ENCODE measurements at places on chromosomes 3 and 15.

- no peak for DNase-seq
These were observed 23.6 kb downstream of the UBE2E1 start for GRCh38 chr3:23829242-23829934.

- no peak for DNase-seq
These were observed 61.9 kb upstream of the NR2F2 start for GRCh38 chr15:96268442-96269204.

- DNase-seq, result no peak
These were observed 116.3 kb downstream of the CLSTN2 start for GRCh38 chr3:140051019-140051957.

GRCh38 chr3:126113238-126113555 is 29.3 kb upstream of the SLC41A3 start:
- no peak for DNase-seq

DNA sequence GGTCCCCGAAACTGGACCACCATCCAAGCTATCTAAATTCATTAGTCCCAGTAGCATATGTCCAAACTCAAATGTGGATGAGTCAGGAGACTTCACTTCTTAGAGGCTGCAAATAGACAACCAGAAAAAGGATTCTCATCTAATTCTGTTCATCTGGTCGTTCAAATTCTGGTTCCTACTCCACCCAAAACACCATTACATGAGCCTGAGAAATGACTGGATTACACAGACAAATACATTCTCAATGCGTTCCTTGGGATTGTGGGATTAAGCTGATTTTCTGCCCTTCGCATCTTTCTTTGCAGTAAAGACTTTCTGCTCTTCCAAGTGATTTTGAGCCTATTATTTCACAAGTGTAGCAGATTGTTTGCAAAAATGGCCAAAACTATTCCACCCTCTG is 472.3 kb upstream of the PROK2 start:
- DNase-seq, result no peak

- DNase-seq, result no peak
These were observed 94.7 kb downstream of the IL5RA start for GRCh38 chr3:3015185-3016089.

DNA sequence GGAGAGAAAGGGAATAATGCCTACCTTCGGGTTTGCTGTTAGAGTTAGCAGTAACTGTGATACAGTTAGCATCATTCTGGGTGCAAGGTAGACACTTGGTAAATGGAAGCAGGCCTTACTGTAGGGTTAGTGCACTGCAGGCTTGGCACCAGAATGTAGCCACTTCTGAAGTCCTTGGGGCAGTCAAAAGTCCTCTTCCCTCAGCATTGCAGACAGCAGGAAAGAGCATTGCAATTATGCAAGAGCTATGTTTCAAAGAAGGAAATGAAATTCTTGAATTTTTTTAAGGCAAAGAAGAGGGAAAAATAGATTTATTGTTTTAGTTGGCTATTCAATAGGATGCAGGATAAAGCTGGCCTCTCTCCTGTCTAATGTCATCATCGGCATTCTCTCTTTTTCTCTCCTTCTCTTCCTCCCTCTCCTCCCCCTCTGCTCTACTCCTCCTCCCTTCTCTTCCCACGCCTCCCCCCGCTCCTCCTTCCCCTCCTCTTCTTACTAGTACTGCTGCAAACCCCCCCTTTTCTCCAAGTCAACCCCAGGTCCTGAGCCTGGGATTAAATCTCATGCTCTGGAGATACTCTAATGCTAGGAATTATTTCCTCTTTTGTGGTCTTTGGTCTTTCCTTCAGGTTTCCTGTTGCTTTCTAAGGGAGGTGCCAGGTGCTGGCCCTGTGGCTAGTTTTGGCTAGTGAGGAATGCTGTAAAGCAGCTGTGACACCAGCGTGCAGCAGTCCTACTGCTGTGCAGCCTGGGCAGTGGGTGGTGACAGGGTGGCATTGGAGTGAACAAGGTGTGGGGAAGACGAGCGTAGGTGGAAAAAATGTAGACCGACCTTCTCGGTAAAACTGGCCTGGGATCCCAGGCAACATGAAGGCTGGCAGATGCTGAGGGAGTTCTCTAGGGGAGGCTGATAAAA is 21.7 kb downstream of the EEFSEC start:
- no peak for DNase-seq

- DNase-seq, result no peak
These were observed 1462.3 kb upstream of the CADM2 start for GRCh38 chr3:83496462-83496861.

GRCh38 chr3:172154768-172155664 is 115.6 kb downstream of the FNDC3B start:
- no peak for DNase-seq

DNA sequence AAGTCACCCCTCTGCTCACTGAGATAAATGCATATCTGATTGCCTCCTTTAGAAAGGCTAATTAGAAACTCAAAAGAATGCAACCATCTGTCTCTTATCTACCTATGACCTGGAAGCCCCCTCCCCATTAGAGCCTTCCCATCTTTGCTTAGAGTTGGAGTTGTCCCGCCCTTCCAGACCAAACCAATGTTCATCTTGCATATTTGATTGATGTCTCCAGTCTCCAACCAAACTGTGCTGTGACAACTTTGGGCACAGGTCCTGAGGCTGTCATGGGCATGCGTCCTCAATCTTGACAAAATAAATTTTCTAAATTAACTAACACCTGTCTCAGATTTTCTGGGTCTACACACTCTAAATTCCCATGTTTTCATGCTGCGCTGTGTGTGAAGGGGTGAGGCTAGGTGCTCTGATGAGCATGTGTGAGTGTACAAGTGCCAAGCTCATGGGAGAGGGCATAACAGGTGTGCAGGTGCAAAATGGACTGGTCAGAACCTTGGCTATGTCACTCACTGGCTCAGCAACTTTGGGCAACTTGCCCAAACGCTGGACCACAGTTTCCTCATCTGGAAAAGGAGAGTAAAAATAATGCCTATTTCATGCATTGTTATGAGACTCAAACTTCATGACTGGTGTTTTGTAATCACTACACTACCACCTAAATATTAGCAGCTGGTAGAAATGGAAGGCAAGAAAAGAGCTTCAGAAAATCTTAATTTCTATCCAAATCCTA is 7.2 kb downstream of the DAPK2 start:
- DNase-seq, result no peak

DNA sequence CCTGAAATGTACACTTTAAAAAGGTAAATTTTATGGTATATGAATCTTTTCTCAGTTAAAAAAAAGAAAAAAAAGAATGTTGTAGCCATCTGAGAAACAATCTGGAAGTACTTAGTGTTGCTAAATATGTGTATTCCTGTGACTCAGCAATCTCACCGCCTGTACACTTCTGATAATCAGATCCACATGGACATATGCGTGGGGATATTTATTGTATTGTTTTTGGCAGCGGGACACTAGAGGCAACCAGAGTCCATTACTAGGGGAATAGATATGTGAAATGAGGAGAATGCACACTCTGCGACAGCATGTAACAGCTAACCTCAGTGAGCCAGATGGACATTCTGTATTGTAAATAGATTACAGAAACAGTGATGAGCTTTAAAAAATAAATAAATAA is 65.4 kb downstream of the AQP9 start:
- no peak for DNase-seq

DNA sequence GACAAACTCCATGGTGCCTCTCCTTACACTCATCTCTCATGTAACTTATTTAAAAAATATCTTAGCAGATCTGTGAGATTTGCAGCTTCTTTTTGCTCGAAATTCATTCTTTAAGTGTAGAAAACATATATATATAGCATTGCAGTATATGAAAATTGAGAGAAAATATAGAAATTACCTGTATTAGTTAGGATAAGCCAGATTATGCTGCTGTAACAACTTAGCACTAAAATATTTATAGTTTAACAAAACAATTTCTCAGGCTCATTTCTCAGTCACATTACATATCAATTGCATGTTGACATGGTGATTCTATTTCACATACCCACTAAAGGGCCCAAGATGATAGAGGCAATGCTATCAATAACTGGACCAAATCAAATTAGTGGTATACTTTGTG is 54.7 kb downstream of the NR2F2 start:
- DNase-seq, result no peak

- no peak for DNase-seq
These were observed 66.5 kb upstream of the BCL6 start for GRCh38 chr3:187811585-187812250.

- no peak for DNase-seq
These were observed 57.8 kb upstream of the PLSCR4 start for GRCh38 chr3:146308682-146309081.

- no peak for DNase-seq
These were observed 1.5 kb upstream of the SMAD3 start for GRCh38 chr15:67063689-67064606.

- no peak for DNase-seq
These were observed 71.6 kb downstream of the CRYGS start for GRCh38 chr3:186472456-186473008.

DNA sequence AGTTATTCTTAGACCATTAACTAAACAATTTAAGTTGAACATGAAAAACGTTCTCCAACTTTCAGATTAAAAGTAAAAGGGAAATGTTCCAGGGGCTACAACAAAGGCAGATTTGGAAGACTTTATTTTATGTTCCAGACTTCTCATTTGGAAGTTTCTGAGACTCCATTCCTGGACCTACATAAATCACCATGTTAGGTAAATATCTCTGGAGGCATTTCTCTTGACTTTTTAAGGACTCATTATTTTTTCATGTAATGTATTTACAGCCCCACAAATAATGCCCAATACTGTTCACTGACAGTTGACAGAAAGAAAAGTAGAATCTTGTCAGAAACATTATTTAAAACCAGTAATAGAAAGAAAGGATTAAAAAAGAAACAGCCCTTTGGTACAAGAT is 352.1 kb downstream of the SLC9A9 start:
- no peak for DNase-seq

GRCh38 chr15:85986741-85987140 is 92.9 kb upstream of the AGBL1 start:
- no peak for DNase-seq

DNA sequence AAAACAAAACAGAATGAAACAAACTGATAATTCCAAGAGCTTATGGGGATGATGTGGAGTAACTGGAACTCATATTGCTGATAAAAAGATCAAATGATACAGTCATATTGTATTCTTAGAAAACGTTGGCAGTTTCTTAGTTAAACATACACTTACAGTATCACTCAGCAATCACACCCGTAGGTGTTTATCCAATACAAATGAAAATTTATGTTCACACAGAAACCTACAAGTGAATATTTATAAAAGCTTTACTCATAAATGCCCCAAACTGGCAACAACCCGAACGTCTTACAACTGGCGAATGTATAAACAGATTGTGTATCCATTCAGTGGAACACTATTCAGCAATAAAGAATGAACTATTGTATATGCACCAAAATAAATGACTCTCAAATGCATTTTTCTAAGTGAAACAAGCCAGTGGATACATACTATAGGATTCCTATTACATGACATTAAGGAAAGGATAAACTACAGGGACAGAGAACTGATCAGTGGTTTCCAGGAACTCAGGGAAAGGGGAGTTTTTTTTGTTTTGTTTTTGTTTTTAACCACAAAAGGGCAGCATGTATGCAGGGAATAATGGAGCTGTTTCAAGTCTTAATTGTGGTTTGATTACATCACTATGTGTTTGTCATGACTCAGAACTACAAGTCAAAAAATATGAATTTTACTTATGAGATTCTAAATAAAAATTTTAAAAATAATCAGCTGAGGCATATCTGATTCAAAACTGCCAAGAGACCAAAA is 71.8 kb upstream of the NDUFB4 start:
- no peak for DNase-seq

- DNase-seq, result no peak
These were observed 71.5 kb downstream of the SSR3 start for GRCh38 chr3:156483426-156483825.

GRCh38 chr3:192515664-192516045 is 211.7 kb downstream of the FGF12 start:
- no peak for DNase-seq

GRCh38 chr15:28969511-28970085 is 83.8 kb downstream of the APBA2 start:
- no peak for DNase-seq

DNA sequence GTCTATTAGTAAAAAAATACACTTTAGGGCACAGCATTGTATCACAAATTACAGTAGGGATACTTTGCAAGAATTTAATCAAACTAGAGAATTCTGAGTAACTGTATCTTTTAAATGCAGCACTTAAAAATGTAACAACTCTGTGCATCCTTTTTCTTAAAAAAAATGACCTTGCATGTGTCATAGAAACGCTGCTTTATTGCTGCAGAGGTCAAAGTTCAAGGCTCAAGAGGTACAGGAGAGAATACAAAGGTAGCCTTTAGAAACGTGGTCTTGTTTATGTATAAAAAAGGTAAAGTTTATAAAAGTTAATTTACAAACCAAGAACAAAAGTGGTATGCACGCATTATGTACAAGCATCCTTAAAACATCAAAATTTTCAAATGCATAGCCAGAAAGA is 122.0 kb downstream of the TJP1 start:
- no peak for DNase-seq

GRCh38 chr15:44726568-44727484 is 9.5 kb upstream of the TRIM69 start:
- no peak for DNase-seq

DNA sequence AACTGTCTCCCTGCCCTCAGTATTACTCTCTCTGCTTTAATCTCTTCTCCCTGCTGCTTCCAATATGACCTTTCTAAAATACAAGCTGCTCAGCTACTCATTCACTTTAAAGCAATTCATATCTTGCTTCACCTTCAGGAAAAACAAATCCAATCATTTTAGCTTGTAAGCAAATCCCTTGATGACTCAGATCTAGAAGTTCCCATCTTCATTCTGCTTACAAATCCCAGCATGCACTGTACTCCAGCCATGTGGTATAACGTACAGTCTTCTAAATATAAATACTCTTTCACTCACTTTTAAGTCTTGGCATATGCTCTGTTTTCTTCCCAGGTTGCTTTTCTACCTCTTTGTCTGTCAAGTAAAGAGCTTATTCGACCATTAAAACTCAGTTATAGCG is 1009.1 kb upstream of the SEMA6D start:
- DNase-seq, result no peak

DNA sequence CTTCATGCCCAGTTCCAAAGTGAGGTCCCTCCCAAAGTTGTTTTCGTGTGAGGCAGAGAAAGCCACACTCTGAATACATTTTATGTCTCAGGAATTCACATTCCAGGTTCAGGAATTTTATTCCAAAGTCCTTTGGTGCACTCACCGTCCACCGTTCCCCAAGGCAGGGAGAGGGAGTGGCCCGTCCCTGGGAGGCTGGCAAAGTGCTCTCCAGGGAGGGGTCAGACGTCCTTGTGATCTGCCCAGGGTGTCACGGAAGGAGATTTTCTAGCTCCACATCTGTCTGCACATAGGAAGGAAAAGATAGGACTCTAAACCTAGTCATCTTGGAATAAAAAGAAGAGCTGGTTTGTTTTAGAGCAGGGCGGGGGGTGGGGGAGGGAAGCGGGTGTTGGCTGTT is 47.9 kb downstream of the KLF13 start:
- no peak for DNase-seq

DNA sequence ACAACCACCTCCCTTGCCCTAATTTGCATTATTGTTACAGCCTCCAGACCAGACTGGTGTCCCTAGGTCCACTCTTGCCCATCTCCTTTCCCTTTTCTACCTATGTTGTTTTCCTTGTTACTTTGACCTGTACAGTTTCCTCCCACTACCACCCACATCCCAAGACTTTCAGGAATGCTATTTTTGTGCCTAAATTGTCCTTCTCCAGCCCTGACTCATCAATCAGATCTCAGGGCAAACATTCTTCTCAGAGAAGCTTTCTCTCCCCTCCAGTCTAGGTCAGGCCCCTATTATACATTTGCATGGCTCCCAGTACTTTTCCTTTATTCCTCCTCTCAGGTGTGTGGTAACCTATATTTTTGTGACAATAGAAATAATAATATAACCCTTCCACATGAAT is 241.5 kb downstream of the IGSF11 start:
- no peak for DNase-seq

- DNase-seq, result no peak
These were observed 62.7 kb upstream of the BNIP2 start for GRCh38 chr15:59751552-59752413.

Data from stimulated activated CD8-positive, alpha-beta memory T cell treated with anti-CD3 and anti-CD28 coated beads, Interleukin-15, amount 100 ng/mL, for 1 hour (primary cell).